ENCODE measurements at places on chromosomes 6 and 20. TPM values are rescaled to one million over a fixed set of nuclear protein-coding genes. Genes with fewer than 3 reads are reported as not detected.

Gene FRS3
- total RNA-seq = 2.6 TPM

DNA sequence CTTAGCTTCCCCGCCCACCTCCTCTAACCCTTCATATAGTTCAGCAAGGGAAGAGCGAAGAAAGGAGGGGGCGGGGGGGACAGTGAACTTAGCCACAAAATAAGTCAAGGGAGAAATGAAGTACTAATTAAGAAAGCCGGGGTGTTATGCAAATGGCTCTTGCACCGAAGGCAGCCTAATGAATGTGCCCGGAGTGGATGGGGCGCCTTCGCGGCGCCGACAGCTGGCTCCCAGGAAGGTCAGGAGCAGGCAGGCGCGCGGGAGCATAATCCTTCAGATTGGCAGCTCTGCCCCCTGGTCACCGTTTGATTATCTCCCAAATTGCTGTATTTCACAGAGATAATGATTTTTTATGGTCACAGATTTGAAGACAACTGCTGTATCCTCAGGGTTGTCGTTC is 395.1 kb downstream of the TFAP2B start:
- DNase-seq = peak; percentile 33

Gene PCSK2
- 0.08 TPM for total RNA-seq

- no peak for DNase-seq
Observed at GRCh38 chr6:16412171-16412570, 173.8 kb downstream of the GMPR start.

GRCh38 chr6:97205966-97206365 is 77.0 kb downstream of the MMS22L start:
- DNase-seq = no peak

GRCh38 chr6:64831680-64832079 is 875.3 kb downstream of the EYS start:
- no peak for DNase-seq

Gene C20orf144
- total RNA-seq = 0.42 TPM

Measured in SJCRH30 (cell line).